ENCODE measurements at places on chromosomes 7 and 10.
A peak's percentile ranks its signal among the peaks of the same experiment; 100 is the strongest.

- DNase-seq = no peak
Measured at GRCh38 chr10:92284112-92284704, 6.7 kb downstream of the CPEB3 start.

DNA sequence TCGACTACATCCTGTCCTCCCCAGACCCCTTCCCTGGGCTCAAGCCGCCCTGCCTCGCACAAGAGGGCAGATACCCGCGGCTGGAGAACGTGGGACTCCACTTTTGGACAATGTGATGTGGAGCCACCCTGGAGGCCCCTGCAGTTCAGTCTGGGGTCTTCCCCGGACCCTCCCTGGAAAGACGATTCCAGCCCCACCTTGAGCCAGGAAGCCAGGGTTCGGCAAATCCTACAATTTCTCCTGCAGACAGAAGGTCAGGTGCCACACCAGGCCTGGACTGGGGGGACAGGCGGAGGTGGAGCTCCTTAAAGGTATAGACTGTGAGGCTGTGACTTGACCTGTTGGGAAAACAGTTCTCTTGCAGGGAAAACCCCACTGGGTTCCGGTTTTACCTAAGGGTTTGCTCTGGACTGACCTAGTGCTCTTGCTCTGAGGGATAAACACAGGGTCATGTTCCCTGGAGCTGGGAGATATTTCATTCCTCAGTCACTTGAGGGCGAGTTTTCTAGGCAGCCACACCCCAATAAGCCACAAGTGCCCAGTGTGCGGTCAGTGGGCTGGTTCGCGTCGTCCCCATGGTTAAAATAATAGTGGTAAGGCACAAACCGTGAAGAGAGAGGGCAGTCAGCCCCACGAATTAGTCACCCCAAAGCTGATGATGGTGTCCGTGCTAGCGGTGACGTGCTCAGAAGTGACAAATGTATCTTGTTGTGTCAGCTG lies 1.6 kb downstream of the FOXL3 start:
- no peak for DNase-seq

- DNase-seq = no peak
Measured at GRCh38 chr7:2876031-2876731, 32.1 kb upstream of the GNA12 start.

- DNase-seq = no peak
Measured at GRCh38 chr10:72076756-72077155, 11.6 kb downstream of the SPOCK2 start.

- DNase-seq = no peak
Measured at GRCh38 chr10:93403152-93404047, 78.7 kb downstream of the MYOF start.

- DNase-seq = peak; percentile 36
Measured at GRCh38 chr10:110356628-110357245, 52.0 kb upstream of the SMNDC1 start.

GRCh38 chr7:104137971-104138370 lies 69.8 kb downstream of the ORC5 start:
- DNase-seq = no peak

DNA sequence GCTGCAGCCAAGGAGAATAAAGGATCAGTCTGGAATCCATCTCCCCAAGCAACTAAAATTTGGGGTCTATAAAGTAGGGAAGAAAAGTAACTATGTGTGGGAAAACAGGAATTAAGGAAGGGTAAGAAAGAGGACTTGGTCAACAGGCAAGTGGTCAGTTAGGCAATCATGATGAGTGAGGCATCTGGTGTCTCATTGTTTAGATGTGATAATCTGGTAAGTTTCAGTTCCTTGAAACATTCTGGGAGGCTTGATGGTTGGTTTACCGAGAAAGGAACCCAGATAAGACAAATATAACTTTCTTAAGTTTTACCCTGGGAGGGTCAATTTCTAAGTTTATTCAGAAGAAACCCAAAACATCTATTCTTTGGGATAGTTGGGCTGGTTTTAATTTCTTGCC lies 22.3 kb downstream of the HYAL4 start:
- DNase-seq = no peak

- no peak for DNase-seq
Measured at GRCh38 chr7:1248143-1248915, 15.7 kb downstream of the UNCX start.

DNA sequence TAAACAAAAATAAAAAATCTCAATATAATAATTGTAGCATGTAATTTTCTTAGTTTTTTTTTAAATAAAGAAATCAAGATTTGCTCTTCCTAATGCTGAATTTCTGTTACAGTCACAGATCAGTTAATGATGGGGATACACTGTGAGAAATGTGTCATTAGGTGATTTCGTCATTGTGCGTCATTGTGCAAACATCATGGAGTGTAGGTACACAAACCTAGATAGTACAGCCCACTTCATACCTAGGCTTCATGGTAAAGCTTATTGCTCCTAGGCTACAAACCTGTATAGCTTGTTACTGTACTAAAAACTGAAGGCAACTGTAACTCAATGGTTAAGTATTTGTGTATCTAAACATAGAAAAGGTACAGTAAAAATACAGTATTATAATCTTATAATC lies 74.4 kb upstream of the LSM8 start:
- DNase-seq = no peak

GRCh38 chr7:8125680-8126444 lies 136.1 kb downstream of the ICA1 start:
- no peak for DNase-seq

DNA sequence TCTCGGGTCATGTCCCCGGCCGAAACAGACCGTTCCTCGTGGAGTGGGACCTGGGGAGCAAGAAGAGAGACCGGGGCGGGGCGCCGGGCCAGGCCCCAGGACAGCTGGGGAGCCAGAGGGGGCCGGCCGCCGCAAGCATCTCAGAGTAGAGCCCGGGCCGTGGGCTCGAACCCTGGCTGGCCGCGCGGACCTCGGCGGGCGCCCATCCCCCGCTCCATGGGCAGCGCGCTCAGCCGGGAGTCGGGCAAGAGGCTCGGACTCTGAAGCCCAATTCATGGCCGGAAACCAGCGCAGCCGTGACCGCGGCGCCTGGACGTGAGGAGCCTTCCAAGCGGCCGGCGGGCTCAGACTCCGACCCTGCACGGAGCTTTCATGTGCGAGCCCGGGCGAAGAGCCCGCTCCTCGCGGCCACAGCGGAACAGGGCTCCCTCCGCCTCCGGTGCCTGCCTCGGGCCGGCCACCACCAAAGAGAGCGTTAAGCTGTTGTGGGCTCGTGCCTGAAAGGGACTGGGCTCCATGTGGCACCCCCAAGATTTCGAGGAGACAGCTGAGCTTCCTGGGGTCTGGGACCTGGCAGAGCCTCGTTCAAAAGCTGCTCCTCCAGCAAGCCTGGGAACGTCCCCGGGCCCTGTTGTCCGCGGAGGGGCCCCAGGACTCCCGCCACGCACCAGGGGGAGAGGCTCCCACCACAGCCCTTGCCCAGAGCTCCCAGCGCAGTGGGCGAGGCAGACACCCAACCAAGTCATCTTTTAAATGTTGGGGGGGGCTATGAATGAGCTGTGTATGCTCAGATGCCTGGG lies 757 bp upstream of the GRID1 start:
- DNase-seq = peak; percentile 53

- no peak for DNase-seq
Measured at GRCh38 chr10:108545921-108546320, 1377.4 kb downstream of the XPNPEP1 start.

GRCh38 chr10:63766745-63767137 lies 245.5 kb downstream of the REEP3 start:
- DNase-seq = no peak

DNA sequence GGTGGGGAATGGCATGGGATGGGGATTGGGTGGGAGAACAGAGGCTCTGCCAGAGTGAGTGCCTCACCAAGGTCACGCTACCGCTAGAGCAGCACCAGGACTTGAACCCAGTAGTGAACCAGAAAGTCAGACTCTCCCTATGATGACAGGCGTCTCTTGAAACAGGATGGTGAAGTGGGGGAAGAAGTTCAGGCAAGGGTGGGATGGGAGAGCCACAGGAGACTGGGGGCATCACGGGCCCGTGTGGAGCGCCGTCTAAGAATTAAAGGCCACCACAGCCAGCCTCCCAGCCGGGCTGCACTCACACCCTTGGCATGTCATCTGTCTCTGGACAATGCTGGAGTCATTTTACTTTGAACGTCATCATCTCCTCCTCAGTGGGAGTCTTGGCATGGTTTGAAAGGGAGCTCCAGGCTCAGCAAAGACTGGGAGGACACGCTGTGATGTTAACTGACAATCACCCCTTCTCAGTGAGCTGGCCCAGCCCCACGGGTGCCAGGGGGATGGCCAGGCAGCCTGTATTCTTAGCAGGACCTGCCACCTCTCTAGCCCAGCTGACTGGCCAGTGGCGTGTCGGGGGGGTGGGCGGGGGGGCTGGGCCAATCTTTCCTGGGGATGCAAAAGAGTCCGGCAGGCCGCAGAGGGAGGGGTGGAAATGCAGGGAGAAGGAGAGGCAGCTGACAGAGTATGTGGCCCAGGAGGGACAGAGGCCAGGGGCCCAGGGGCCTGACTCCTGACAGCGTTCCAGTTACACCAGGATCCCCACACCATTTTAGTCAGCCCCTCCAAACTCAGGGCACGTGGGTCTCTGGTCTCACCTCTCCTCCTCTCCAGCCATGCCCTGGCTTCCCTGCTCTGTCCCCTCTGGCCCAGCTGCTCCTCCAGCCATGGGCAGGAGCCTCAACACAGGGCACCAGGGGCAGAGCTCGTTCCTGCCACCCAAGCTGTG lies 96.2 kb downstream of the VOPP1 start:
- no peak for DNase-seq

DNA sequence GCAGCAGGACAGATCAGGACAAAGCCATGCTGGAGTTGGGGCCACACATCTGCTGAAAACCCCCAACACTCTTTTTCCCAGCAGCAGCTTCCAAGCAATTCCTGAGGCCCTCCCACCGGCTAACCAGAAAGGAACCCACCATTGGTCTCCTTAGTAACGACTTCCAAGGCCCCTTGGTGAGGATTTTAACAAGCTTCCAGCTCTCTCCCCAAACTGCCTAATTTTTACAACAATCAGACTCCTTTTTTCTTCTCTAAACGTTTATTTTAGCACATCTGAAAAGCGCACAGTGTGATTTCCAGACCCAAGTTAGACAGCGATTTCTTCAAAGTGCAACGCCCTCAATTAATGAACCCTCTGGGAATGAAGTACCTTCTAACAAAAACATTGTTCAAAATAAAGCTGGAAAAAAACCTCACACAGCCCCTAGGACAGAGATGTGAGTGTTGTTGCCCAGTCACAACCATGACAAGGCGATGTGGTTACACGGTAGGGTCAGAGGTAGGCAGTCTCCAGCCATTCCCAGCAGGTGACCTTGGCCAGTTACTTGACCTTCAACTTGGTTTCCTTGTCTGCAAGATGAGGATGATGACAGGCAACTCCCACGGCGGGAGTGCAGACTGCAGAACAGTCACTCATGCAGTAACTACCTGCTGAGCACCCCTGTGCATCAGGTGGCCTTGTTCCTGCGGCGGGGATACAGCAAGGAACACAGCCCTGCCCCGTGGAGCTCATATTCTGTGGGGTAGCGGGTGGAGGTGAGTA lies 82.3 kb downstream of the SLIT1 start:
- DNase-seq = no peak
